Activated CD8-positive, alpha-beta memory T cell treated with anti-CD3 and anti-CD28 coated beads, Interleukin-2, amount 50 U/mL, for 4 hours (primary cell): ENCODE measurements at places on chromosomes 7 and 10.

DNA sequence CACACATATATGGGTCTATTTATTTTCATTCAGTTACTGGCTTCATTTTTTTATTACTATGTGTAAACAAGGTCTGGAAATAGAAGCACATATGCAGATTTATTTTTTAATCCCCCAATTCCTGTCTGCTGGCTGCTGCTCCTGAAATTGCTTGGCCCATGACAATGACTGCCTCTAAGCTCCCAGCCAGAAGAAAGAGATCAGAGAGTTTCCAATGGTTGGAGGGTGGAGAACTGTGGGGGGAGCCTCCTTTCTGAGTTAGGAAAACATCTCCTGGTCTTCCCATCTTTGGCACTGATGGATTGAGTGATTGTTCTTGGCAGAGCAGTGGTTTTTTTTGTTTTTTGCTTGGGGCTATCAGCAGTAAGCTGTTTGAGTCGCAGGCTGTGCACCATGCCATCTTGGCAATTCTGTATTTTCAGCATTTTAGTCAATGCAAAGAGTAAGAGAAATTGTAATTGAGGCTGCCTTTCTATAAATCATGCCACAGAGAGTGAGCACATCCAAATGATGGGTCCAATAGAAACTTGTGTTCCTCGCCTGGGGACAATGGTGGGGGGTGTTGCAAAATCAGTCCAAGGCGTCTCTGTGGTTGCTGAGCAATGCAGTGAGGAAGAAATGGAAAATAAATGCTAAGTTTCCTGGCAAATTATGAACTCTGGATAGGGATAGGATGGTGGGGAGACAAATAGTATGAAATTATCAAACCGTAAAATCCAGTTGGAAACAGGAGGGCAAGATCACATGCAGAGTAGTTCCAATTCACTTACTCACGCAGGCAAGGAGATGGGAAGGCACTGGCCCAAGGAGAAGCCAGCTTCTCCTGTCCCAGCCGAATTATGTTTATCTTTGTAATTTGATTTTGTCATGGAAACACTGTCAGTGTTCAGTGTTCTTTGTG lies 382.4 kb downstream of the SORCS3 start:
- DNase-seq = no peak

GRCh38 chr7:134280508-134280907 lies 36.2 kb downstream of the SLC35B4 start:
- no peak for DNase-seq

DNA sequence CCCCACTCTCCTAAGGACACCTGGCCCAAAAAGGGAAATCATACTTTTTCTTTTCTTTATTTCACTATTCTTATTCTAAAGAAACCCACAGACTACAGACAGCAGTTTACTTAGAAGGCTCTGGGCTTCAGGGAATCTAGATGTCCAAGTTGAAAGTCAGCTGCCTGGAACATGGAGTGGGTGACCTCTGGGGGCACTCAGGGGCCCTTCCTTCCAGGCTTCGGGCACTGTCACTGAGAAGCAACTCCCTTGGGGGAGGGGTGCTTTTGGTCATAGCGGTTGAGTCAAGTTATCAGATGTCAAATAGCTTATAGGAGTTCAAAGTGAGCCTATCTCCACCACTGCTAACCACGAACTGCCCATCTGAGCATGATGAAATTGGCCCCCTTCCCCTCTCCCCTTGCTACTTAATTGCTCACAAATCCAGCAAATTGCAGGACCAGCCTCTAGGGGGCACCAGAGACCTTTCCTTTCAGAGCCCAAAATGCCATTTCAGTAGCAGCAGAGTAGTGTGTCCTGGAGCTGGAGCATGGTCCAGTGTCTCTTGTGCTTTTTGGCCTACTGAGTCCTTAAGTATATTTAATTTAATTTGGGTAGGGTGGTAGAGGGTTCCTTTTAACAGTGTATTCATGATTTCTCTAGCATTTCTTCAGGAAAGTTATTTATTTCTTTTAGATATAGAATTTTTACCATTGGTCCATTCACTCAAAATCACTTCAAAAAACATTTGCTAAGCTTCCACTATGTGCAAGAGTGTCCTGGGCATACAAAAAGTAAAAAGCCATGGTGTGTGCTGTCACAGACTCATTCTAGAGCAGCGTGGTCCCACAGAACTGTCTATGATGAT lies 463.8 kb downstream of the KCNMA1 start:
- DNase-seq = peak; percentile 71

GRCh38 chr10:6748981-6749635 lies 169.0 kb upstream of the PRKCQ start:
- no peak for DNase-seq

DNA sequence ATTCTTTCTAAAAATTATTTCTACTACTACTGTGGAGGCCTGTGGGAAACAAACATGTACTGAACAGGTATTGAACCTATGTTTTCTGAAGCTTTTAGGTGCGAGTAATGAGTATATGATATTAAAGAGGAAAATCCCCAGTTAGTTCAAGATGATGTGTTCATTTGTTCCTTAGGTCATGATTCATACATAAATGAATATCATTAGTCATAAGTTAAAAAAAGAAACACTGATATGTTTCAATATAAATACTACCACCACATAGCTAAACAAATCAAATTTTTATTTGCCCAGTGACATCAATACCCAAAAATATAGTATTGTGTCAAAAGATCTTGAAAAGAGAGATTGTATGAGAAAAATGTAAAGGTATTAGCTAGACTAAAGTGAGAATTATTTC lies 210.7 kb upstream of the GNAI1 start:
- DNase-seq = no peak

DNA sequence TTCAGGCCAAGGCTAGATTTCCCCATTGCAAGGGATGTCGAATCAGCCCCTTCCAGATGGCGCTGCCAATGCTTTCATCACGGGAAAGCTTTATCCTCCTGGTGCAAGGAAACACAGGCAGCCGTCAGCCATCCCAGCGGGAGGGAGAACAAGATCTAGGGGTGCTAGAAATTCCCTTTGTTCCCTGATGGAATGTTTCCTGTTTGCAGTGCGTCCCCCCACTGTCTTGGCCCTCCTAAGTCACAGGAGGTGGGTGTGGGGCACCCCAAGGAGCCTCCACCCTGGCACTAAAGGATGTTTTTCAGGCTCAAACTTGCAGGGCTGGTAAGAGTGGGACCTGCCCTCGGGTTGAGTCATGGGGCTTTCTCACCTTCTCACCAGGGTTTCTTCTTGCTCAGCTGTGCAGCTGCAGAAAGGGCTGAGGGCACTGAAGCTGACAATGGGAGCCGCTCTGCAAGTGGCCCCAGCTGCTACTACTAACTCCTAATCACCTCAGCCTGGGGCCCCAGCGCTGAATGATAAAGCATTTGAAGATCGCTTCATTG lies 103.6 kb downstream of the PRPF18 start:
- no peak for DNase-seq

DNA sequence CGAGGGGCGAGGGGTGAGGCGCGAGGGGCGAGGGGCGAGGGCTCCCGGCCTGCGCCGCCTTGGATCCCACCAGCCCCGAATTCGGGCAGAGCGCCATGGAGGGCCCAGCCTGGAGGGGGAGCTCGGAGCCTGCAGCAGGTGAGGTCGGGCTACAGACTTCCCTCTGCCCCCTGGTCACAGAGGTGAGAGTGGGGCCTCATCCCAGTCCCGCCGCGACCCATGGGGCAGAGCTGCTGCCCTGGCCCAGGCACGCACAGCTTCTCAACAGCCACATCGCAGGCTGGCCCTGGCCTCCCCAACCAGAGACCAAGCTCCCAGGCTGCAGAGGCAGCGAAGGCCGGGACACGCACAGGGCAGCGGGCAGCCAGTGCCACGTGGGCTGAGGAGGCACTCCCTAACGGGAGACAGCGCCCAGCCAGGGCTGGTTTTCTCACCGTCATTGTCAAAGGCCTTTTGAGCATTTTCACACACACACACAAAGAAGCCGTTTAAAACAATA lies 191.8 kb downstream of the PTPRN2 start:
- DNase-seq = no peak

DNA sequence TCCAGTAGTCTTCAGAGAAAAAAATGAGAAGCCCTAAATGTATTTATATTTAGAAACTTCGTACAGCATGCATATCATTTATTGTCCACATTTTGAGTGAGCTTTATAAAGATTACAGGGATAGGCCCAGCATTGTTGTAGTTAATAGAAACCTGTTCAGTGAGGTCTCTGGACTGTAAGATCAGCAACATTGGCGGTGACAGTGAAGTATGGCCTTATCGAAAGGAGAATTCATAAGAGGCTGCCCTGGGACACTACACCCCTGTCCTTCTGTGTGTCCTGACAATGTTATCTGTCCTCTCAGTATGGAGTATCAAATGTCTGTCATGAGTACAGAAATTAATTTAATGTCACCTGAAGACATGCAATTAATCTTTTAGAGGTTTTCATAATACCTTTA lies 57.2 kb downstream of the SHH start:
- DNase-seq = no peak

DNA sequence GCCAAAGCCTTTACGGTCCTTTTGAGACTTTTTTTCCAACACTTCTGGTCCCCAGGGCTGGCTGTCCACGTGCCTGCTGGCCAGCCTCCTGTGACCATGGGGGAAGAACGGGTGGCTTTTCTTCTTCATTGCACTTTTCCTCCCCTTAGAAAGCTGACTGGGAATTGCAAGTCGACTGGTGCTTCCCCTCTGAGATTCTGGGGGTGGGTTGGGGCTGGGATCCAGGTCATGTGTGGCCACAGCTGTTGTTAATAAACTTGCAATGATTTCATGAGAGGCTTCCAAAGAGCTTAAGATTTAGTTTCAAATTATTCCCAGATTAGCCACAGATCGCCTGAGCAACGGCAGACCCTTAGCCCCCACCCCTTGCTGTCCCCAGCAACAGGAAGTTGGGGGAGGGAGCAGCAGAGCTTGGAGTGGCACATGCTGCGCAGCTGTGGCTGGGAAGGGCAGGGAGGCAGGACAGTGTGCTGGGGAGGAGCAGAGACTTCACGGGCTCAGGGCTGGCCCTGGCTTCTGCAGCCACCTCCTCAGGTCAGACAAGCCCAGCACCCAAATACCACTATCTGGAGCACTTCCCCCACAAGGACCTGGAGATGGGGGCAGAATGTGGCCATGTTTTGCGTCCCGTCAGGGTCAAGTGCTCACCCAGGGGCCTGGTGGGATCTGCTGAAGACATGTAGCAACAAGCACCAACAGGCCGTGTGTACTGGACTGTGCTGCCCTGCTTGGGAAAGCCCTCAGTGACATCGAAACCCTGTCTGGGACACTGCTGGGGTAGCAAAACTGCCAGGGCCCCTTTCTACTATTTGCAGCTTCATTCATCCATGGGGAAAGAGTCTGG lies 147.1 kb downstream of the RNF216 start:
- DNase-seq = no peak

DNA sequence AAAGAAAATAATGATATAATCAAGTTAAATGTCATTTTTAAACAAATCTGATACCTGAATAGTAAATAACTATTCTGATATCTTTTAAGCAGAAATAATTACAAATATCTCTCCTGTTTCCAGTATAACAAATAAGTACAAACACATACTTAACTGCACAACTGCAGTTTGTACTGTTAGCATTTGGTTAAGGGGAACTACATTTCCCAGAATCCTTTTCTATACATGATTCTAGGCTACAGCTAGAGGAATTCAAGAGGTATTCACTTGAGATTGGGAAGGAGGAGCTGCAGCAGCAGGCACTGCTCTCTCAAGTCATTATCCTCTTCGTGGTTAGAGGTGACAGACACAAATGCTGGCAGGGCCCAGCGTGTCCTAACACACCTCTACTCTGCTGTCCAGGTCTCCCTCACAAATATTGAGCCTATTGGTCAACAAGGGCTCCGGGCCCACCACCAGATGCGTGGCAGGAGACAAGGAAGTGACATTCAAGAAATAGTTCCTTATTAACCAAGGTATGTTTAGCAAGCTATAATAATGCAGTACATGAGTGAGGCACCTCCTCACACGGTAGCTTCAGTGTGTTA lies 255.1 kb upstream of the MKLN1 start:
- no peak for DNase-seq

DNA sequence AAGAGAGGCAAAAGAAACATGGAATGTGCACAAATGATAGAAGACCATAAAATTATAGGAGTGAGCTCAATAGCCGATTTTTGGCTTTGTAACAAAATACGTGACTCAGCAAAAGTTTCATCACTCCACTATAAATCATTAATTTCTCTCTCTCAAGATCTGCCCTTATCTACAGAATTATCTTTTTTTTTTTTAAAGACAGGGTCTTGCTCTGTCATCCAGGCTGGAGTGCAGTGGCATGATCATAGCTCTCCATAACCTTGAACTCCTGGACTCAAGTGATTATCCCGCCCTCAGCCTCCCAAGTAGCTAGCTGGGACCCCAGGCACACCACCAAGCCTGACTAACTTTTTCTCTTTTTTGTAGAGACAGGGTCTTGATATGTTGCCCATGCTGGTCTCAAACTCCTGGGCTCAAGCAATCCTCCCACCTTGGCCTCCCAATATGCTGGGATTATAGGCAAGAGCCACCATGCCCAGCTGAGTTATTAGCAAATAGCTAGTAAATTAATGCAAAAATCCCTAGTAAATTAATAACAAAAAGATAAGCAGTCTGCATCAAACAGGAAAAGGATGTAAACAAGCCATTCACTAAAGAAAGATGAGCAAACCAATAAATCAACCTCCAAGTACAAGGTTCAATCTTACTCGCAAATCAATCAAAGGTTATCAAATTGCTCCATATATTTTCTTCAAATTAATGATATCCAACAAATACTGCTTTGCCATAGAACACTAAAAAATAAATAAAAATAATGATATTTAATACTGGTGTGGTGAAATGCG lies 450.7 kb downstream of the PARD3 start:
- no peak for DNase-seq

DNA sequence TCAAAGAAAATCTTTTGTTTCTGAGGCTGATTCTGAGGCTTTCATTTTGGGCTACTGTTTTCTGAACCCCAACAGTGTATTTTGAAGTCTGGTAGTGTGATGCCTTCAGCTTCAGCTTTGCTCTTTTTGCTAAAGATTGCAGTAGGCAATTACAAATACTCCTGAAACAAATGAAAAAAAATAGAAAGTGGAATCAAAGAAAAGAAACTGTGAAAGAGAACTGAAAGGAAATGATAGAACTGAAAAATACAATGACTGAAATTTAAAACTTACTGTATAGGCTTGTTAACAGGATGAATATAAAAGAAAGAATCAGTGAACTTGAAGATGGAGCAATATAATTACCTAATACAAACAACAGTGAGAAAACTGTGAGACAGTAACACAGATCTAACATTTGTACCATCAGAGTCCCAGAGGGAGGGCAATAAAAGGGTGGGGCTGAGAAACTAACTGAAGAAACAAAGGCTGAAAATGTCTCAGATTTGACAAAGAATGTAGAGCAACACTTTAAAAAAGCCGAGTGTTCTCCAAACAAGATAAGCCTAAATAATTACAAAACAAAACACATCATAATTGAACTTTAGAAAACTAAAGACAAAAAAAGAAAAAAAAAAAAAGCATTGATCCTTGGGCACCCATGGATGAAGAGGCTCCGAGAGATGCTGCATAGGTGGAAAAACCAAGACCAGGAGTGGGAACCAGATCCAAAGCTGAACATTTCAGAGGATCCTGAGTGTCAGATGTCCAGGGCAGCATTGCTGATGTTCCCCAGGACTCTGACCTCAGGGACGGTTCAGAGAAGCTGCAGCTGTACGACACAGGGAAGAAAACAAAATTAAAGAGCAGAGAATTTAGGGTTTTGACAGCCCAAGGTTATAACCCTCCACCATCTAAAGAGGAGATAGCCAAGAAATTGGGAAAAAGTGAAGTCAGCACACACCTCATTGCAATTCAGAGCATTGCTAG lies 223.2 kb upstream of the IGFBP3 start:
- no peak for DNase-seq

- DNase-seq = no peak
These were observed 7.5 kb upstream of the TECTB start for GRCh38 chr10:112275512-112276245.

GRCh38 chr10:61750943-61751471 lies 88.3 kb downstream of the CABCOCO1 start:
- peak; percentile 60 for DNase-seq
